ENCODE measurements at places on chromosomes 12 and 14.

DNA sequence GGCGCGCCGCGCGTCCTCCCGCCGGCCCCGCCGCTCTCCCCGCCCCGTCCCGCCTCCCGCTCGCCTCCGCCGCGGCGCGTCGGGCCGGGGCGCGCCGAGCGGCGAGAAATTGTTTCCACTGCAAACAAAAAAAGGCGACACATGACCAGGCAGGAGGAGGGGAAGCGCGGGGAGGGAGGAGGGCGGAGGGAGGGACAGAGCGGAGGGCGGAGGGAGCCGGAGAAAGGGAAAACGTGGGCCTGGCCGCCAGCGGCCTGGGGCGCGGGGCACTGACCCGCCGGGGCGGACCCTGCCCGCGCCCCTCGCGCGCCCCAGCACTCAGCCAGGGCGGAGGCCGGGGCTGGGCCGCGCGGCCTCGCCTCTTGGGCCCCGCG, at the start of gene FOXN3:
Gene FOXN3, minus strand, starts transcription at position 143 of the 374 bp plus-strand sequence. CDS start 4,757 bp downstream, outside the sequence.
- peak; percentile 88 for DNase-seq

DNA sequence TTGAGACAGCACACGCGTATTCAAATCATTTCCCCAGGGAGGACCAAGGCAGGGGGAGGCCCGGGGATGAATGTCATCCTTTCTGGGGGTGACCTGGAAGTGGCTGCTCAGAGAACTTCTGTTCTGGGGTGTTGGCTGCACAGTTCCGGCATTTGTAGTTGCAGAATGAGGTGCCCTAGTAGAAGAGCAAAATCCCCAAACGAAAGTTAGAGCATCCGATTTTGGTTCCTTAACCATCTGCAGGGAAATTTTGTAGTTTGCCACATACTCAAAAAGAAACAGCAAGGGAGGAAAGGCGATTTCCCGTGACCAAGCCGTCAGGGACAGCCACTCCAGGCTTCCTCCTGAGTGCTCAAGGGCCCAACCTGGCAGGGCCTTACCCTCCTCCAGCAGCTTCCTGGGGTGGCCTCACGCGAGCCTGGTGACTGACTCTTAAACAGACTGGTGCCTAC, 13.0 kb upstream of the TRAF3 start:
- no peak for DNase-seq

- no peak for DNase-seq
Measured at GRCh38 chr12:49397000-49397399, 29.7 kb downstream of the SPATS2 start.

- no peak for DNase-seq
Measured at GRCh38 chr14:53663709-53664108, 292.9 kb downstream of the BMP4 start.

DNA sequence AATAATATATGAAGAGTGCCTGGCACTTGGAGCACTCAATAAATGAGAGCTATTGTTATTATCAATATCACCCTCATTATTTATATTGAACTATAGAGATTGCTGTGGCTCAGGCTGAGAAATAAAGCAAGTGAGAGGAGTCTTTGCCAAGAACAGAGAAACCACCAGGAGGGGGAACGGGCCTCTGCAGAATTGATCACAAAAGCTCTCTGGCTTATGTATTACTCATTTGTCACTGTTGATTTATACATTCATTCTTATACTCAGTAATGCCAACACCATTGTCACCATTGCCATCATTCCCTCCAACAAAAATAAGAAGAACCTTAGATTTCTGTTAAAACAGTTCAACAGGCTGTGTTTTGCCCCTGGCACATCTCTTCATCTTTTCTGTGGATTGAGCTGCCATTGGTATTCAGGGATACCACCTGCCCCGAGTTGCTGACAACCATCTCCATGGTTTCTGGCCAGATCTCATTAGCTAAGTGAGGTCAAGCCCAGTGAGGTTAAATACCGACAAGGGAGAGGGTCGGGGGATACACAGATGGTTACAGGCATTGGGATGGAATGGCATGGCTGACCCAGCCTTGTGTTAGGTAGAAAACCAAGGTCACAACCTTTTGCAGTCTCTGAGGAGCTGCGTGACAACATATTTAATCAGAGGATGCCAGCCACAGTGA, 21.8 kb upstream of the PCNX1 start:
- DNase-seq = no peak

- DNase-seq = no peak
Measured at GRCh38 chr12:51922762-51923505, 15.6 kb downstream of the ACVRL1 start.

DNA sequence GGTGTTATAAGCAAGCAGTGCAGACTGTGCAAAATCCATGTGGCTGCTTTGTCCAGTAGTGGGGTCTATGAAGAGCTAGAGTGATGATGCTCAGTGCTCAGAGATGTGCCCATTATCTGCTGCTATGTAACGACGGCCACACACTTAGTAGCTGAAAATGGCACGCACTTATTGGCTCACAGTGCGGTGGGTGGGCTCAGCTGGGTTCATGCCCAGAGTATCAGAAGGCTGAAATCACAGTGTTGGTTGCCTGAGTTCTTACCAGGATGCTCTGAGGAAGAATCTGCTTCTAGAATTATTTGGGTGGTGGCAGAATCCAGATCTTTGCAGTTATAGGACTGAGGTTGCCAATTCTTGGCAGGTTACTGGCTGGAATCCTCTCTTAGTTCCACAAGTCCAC, 124.7 kb downstream of the SLC15A4 start:
- DNase-seq = no peak

DNA sequence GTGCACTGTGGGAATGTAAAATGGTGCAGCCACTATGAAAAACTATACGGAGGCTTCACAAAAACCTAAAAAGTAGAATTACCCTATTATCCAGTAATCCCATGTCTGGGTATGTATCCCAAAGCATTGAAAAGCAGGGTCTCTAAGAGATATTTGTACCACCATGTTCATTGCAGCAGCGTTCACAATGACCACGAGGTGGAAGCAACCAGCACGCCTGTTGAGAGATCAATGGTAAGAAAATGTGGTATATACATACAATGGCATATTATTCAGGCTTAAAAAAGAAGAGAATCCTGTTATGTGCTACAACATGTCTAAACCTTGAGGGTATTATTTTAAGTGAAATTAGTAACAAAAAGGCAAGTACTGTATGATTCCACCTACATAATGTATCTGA, 910 bp upstream of the NOPCHAP1 start:
- no peak for DNase-seq

GRCh38 chr14:74395094-74395493, 30.9 kb downstream of the SYNDIG1L start:
- no peak for DNase-seq

DNA sequence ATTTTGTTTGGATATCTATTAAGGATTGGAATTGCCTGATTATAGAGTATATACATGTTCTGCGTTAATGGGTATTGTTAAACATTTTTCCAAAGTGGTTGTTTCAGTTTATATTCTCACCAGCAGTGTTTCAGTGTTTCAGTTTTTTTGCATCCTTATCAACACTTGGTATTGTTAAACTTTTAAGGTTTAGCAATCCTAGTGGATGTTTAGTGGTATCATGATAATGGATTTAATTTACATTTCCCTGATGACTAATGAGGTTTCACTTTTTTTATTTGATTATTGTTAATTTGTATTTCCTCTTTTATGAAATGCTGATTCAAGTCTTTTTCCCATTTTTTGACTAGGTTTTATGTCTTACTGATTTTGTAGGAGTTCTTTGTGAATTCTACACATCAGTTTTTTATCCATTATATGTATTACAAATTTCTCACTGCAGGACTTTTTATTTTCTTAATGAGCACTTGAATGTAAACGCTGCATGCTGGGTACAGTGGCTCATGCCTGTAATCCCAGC, 23.7 kb downstream of the YLPM1 start:
- no peak for DNase-seq

DNA sequence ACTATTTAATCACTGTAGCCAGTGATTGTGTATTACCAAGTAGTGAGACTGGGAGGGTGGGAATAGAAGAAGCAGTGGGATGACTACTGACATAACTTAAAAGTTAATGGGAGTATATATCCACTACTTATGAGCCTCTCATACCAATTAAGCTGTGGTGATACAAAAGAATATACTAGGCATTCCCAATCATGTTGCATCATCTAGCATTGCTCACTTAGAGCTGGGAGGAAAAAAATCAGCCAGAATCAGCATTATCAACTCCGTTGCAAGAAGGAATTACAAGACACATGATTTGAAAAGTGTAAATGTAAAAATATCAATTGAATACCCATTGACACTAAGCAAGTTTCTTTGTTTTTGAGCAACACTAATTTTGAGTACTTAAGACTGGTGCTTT, 745 bp upstream of the PPP1R36 start:
- no peak for DNase-seq

DNA sequence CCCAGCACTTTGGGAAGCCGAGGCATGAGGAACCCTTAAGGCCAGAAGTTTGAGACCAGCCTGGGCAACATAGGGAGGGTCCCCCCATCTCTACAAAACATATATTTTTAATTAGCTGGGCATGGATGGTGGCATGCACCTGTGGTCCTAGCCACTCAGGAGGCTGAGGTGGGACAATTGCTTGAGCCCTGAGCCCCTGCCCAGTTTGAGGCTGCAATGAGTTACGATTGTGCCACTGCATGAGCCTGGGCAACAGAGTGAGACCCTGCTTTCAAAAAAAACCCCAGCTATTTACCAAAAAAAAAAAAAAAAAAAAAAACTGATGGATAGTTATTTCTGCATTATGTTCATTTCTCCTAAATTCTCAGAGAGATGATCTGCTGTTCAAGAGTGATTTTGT, 230.0 kb downstream of the SOX5 start:
- no peak for DNase-seq

DNA sequence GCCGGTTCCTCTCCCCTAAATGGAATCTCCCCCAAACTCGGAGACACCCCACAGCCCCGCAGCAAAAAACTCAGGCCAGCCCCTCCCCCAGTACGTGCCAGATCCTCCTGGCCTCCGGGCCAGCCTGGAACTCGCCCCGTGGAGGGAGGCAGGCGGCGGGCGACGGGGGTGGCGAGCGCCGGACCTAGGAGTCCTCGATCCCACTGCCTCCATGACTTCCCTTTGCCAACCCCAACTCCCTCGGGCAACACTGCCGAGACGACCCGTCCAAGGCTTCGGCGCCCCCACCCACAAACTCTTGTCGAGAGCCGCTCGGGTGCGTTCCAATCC, 400 bp downstream of the ADCY6 start:
- no peak for DNase-seq

GRCh38 chr12:108369736-108370396, 30.8 kb upstream of the CMKLR1 start:
- DNase-seq = no peak

GRCh38 chr12:85530456-85530855, 250.4 kb downstream of the ALX1 start:
- DNase-seq = no peak

DNA sequence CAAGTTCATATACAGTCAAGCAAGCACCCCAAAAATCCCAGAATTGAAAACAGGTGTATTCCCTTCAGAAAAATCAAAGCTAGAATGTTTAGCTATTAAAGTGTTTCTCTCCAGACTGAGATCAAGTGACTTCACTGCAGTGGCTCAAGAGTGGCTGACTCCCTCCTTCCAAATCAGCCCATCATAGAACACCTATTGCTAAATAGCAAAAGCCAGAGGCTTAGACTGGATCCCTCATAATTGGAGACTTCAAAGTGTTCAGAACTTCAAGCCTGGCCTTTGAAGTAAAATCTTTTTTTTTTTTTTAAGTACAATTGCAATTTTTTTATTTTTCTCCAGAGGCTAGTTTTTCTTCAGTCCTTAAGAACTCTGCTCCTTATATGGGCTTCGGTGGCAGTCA, 50.0 kb upstream of the CERS5 start:
- DNase-seq = no peak

DNA sequence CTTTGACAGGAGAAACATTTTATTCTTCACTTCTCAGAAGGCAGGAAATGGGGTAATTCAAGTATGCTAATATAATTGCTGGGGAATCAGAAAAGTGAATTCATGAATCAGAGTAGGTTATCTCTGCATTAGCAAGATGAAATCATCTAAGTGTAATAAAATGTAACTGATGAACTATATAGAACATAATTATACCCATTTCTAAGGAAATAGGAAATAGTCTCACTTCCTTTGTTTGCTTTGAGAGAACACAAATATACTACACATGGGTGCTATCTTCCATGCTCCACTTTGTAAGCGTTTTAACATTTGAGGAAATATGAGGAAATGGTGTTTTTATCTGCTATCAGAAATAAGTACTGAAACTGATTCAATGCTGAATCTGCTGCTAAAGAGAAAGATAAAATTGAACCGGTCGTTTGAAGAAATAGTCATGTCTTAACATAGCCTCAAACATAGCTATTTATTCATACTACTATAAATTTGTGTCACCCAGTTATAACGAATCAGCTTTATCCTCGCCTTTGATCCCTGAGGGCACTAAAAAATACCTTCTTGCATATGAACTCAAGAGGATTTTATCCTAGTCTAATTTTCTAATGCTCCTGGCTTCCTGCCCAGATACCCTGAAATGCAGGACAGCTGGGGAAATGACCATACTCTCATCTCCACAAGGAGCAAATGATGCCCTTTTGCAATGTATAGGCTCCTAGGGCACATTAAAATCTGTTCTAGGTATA, 696.0 kb downstream of the C12orf50 start:
- DNase-seq = no peak

- DNase-seq = no peak
Measured at GRCh38 chr14:70987041-70987440, 79.8 kb downstream of the PCNX1 start.

- no peak for DNase-seq
Measured at GRCh38 chr12:712172-712863, 40.1 kb upstream of the WNK1 start.

DNA sequence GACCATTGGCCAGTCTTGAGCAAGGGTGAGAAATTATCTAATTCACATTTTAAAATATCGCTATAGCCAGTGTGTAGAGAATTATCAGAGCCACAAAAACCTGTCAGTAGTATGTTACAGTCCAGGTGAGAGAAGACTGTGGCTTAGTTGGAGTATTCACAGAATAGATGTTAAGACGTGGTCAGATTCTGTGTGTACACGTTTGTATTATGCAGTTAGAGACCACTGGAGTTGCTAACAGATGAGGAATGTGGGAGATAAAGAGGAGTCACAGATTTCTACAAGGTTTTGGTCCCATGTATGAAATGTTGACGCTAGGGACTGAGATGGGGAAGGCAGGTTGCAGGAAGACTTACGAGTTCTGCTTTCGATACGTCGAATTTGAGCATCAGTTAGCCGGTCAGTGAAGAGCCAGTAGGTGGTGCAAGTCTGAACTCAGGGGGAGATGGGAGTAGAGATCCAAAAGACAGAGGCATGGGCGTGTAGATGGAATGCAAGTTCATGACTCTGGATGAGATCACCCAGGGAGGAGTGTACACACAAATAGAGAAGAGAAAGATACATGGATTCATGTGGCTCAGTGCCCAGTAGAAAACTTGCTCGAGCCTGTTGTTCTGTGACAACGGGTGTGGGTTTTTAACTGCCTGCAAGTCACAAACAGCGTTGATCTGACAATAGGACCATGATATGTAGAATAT, 114.8 kb upstream of the FLRT2 start:
- no peak for DNase-seq

GRCh38 chr12:53185582-53186153, 4.9 kb upstream of the CSAD start:
- no peak for DNase-seq

GRCh38 chr12:79063258-79063657, 198.7 kb downstream of the SYT1 start:
- no peak for DNase-seq

GRCh38 chr12:93397412-93397811, 19.7 kb downstream of the NUDT4 start:
- no peak for DNase-seq

- no peak for DNase-seq
Measured at GRCh38 chr12:123024819-123025391, 44.4 kb downstream of the ARL6IP4 start.

GRCh38 chr12:46659032-46659650, 166.7 kb downstream of the SLC38A4 start:
- DNase-seq = no peak

- DNase-seq = no peak
Measured at GRCh38 chr14:99722741-99723140, 38.6 kb downstream of the CYP46A1 start.
